Stimulated activated CD4-positive, alpha-beta T cell treated with anti-CD3 and anti-CD28 coated beads, Interleukin-4, amount 100 ng/mL, for 48 hours (primary cell): ENCODE measurements at places on chromosomes 13 and 19.
A peak's percentile ranks its signal among the peaks of the same experiment; 100 is the strongest.

- DNase-seq, result peak; percentile 53
These were observed 422 bp upstream of the MTUS2 start for GRCh38 chr13:28819735-28820098.

GRCh38 chr19:40831502-40832430, 18.5 kb downstream of the CYP2A6 start:
- DNase-seq, result no peak

GRCh38 chr19:2488405-2488941, 12.5 kb downstream of the GADD45B start:
- no peak for DNase-seq

- DNase-seq, result no peak
These were observed 34.7 kb downstream of the TSSK6 start for GRCh38 chr19:19480688-19481087.

DNA sequence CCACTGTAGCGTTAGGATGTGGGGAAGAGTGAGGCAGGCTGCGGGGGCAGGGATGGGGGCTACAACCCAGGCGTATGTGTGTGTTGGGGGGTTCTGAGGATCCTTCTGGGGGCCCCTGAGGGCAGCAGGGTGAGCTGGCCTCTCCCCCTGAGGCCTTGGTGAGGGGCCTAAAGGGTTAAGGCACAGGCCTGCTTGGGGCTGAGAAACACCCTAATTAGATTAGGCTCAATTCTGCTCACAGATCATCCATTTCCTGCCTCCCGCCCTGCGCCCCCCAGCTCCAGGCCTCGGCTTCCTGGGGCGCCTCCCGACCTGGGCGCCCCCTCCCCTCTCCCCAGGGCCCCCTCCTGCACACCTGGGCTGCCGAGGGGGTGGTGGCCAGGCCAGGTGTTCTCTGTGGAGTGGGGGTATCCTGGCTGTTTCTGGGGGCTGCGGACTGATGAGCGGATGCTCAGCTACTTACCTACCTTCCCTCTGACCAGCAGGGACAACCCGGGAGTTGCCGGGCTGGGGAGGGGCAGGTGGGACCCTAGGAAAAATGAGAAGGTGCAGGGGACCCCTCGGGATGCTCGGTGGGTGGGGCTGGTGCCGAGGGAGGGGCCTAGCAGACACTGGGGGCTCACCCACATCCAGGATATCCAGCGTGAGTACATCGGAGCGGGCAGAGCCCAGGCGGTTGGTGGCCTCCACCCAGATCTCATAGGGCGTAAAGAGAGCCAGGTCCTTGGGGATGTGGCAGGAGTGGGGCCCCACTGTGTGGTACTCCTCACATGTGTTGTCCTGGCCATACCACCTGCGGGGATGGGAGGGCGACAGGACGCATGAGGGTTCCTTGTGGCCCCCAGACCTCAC, 8.6 kb downstream of the CRLF1 start:
- DNase-seq, result no peak

DNA sequence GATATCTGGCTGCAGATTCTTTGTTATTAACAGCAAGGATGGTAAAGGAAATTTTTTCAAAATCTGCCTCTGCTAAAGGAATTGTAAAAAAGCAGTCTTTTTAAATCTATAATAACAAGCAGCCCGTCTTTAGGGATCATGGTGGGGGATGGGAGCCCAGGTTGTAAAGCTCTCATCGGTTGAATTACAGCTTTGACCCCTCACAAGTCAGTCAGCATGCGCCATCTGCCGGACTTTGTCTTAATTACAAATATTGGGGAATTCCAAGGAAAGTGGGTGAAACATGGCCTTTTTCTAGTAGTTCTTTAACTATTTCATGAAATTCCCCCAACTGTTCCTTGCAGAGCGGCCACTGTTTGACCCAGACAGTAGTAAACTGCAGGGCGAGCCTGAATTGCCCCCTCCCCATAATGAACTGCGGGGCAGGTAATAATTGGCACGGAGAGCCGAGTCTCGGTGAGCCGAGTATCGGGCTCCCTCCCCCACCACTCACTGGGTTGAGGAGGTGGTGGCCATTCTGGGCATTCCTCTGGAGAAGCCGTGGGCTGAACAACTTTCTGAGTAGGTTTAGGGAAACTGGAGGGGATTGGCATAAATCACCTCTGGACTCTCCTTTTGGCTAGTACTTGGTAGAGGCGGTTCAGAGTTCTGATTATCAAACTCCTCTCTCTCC, 11.6 kb downstream of the ZNF578 start:
- DNase-seq, result no peak

GRCh38 chr13:102870677-102871415, 25.0 kb downstream of the ERCC5 start:
- DNase-seq, result peak; percentile 19

DNA sequence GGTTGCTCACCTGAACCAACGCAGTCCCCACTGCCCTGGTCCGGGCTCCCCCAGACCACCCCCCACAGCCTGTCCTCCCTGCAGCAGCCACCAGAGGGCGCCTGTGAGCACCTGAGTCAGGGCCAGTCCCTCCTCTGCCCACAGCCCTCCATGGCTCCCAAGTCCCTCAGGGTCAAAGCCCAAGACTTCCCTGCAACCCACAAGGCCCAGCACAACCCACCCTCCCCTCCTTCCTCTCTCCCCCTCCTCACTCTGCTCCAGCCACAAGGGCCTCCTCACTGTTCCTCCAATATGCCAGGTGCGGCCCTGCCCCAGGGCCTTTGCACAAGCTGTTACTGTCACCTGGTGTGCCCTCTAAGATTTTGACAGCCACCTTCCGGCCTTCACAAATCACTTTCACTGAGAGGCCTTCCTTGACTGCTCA, 10.9 kb downstream of the GNA15 start:
- DNase-seq, result peak; percentile 73

- DNase-seq, result no peak
These were observed 1713.1 kb upstream of the PCDH20 start for GRCh38 chr13:63128716-63129115.

- no peak for DNase-seq
These were observed 13.7 kb upstream of the SERPINE3 start for GRCh38 chr13:51325837-51326236.
